ENCODE measurements at places on chromosomes 3 and 15.

GRCh38 chr3:194320100-194320499 lies 31.0 kb downstream of the CPN2 start:
- DNase-seq: no peak

DNA sequence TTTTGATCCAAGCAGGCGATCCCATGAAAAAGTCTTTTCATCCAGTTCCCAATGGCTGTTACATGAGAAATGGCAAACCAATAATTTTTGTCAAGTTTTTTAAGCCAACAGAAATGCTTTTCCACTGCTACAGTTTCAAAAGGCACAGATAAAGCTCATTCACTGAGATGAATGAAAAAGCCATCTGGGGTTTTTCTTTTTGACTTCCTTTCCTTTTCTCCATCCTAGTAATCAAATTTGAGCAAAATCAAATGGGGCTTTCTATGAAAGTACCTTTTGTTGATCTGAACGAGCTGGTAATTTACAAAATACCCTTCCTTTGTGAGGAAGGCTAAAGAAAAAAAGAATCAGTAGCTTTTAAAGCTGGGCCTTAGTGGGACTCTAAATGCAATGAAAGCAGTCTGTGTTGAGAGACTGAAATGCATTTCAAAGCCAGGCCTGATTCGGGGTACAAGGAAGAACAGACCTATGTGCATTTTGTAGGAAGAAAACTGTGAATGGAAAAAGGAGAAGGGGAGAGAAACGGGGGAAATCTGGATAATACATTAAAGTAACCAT lies 185.2 kb upstream of the DNAJC19 start:
- no peak for DNase-seq

- no peak for DNase-seq
These were observed 2.2 kb downstream of the CADM2 start for GRCh38 chr3:84961011-84961410.

DNA sequence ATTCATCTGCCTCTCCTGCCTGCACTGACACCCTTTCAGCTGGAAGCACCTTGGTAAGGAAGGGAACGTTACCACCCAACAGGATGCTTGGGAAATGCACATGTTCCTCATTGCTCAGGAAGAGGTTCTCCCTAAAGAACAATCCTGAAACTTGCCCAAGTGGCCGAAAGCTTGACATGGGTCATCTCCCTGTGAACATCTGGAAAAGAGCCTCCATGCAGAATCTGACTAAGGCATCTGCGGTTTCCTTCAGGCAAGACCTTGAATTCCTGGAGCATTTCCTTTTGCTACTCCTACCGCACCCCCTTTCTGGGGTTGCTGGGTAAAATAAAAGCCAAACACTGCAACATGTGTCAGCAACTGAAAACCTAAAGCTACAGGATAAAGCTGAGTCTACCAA lies 68.7 kb upstream of the SNRK start:
- no peak for DNase-seq

DNA sequence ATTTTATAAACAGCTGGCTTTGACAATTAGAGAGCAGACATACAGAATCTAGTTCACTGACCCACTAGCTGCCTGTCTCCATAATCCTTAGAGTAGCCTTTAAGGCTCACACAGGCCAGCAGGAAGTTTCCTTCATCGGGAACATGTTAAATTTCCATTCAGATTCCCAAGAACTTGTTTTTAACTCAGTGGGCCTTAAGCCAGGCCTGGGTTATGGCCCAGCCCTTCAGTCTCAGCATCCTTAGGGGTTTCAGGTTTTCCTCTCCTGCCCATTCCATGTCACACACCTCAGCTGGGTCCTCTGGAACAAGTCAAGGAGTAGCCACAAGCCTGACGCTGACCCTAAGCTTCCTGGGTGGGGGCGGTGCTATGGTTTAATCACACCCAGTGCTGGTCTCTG lies 15.0 kb downstream of the CDAN1 start:
- DNase-seq: no peak

DNA sequence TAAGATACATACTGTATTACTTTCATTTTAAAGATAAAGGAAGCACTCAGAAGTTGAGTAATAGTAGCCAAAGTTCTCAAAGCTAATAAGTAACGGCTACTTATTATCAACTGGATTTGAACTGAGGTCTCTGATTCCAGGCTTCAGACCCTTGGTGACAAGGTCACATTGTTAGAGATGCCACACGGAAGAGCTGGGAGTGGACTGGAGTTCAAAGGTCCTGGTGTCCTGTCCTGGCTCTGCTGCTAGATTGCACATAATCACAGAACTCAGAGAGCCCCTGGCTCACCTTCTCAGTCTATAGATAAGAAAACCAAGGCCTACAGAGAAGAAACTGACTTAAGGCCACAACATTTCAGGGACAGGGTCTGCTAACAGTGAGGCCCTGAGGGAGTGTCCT lies 75.3 kb downstream of the MYLK start:
- DNase-seq: no peak

- DNase-seq: no peak
These were observed 65.1 kb upstream of the LCTL start for GRCh38 chr15:66630801-66631351.

DNA sequence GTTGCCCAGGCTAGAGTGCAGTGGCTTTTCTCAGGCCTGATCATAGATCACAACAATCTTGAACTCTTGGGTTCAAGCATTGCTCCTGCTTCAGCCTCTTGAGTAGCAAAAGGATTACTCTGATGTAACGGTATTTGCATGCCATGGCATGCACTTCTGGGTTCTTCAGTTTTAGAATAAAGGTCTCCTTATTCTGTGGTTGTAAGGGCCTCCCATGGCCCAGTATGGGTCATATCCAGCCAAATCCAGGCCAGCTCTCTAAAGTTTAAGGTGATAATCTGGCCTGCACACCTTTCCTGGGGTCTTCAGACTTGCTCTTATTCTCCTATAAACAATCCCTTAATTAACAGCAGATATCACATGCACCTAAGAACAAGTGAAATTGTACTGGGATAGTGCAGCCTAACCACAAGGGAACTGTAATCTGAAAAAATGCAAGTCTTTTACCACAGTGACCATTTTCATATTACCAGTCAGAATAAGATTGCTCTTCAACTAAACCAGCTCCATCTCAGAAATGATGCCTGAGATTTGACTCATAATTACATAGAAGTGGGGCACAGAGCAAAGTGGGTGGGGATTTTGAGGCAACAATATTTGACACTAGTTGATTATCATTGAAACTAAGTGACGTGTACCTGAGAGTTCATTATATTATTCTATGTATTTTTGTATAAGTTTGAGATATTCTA lies 25.4 kb downstream of the COMMD2 start:
- DNase-seq: no peak

- DNase-seq: no peak
These were observed 60.5 kb downstream of the RAB7A start for GRCh38 chr3:128786434-128787020.

- no peak for DNase-seq
These were observed at the start of gene MINAR1 for GRCh38 chr15:79431636-79432344. MINAR1 (plus strand) TSS chr15:79432336; CDS start chr15:79456148, 23,812 bp downstream.

DNA sequence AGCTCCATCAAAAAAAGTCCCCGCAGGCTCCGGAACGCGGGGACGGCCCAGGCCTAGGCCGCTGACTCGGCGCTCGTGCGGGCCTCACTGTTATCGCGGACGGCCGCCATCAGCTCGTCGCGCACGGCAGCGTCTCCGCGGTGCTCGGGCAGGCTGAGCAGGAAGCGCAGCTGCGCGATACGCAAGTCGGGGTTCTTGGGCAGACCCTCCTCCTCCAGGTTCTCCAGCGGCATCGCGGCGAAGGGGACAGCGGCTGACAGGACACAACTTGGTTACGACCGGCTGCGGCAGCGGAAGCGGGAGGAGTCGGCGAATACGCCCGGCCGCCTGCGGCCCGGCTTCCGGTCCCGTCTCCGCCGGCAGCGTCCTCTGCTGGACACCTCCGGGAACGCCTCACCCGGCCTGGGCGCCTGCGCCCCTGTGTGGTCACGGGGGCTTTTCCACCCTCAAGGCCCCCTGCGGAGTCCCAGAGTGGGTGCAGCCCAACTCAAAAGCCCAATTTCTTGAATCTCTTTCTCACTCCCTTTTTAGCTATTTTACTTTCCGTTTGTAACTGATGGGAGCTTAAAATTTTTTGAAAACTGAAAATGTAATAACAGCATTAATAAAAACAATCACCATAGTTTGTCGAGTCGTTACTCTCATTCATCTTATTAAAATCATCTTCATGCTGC lies at the start of gene PSMD6:
Gene PSMD6 (minus strand): TSS at position 308 of the 674 bp plus-strand sequence. CDS start 75 bp downstream, at position 233.
- peak; percentile 42 for DNase-seq

DNA sequence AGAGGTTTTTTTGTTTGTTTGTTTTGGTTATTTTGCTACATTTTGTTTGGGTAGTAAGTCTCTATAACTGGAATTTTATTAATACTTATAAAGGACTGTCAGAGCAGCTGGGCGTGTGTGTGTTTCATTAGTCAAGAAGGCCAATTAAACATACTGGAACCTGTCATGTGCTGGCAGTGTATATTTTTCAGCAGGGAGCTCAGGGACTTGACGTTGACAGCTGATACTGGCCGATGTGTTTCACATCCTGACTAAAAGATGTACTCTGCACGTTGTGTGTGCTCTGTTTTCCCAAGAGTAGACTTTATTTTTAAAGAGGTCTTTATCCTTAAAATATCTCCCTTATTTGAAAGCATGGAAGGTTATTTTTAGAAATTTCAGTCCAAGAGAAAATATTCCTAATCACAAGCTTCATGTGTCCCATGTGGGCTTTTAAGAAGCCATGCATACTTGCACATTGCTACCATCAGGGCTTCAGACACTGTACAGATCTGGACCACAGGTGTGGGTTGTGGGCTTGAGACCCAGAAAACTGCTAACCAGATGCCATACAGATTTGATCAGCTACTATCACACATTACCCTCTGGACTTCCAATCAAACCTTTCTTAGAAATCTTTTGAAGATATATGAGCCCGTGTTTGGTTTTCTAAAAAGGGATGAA lies 135.9 kb downstream of the FEZF2 start:
- no peak for DNase-seq

GRCh38 chr15:31776039-31776438 lies 254.3 kb upstream of the CHRNA7 start:
- no peak for DNase-seq

- DNase-seq: no peak
These were observed 28.2 kb downstream of the LOXL1 start for GRCh38 chr15:73954188-73955145.

DNA sequence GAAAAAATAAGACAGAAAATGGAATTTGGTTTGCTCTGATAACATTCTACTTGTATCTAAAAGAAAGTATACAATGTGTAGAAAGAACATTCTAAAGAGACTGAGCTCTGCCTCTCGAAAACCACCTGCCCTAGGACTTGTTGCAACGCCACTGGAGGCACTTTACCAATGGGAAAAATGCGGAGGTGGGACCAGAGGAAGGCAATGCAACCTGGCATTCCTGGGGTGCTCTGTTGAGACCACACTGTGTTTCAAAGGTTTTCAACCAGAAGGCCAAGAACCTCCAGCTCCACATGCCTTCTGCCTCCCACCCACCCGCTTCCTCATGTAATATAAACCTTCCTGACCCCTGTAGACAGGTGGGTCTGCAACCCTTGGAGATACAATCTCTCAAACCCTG lies 4.5 kb downstream of the PROK2 start:
- no peak for DNase-seq

DNA sequence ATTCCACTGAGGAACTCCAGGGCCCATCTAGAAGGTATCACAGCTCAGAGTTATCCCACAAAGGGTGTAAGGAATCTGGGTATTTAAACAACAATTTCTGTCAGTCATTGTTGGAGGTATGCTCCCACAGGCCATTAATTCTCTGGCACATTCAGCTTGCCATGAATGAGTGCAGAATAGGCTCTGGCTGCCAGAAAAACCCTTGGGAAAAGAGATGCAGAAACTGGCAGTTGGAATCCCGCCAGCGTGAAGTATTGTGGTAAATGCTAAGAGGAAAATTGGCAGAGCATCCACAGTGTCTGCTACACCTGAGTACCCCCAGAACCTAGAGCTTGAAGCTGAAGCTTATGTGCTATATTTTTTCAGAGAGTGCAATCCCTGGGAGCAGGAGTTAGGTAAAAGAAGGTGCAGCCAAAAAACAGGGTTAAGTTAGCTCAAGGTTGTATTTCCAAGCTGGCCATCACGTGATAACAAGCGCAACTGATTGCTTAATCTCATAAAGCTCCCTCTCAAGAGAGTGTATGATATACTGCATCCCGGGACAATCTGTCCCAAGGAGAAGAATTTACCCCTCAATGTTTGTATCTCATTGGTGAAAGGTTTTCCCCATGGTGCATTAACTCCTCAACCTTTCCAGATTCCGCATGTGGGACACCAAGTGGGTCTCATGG lies 94.2 kb upstream of the ACP3 start:
- DNase-seq: no peak

DNA sequence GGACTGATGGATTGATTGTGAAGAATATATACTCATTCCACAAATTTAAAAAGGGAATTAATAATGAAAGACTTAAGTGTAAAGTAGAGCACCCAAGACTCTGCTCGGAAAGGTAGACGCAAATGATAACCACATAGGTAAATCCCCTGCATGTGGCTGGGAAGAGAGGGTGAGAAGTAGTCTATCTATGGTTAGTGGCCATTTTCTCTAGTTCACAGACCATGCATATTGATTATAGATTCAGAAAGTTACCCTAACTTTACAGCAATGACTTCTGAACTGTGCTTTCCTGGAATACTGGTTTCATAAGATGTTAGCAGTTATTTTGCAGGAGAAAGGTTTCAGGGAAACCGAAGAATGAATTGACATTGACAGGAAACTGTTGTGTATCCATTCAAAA lies 51.7 kb downstream of the CASR start:
- no peak for DNase-seq

GRCh38 chr3:65177960-65178376 lies 490.2 kb upstream of the ADAMTS9 start:
- no peak for DNase-seq

DNA sequence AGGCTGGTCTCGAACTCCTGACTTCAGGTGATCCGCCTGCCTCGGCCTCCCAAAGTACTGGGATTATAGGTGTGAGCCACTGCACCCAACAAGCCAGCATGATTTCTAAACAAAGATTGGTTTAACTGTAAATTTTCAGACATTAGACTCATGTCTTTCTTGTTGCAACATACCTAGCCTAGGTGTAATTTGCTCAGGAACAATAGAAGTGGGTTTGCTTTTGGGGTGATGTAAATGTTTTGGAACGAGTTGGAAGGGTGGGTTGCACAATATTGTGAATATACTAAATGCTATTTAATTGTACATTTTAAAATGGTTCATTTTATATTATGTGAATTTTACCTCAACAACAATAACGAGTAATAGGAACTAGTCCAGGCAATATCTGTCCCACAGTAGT lies 7.1 kb downstream of the CCR4 start:
- peak; percentile 25 for DNase-seq

GRCh38 chr15:74782259-74783071 lies 585 bp downstream of the CSK start:
- no peak for DNase-seq

DNA sequence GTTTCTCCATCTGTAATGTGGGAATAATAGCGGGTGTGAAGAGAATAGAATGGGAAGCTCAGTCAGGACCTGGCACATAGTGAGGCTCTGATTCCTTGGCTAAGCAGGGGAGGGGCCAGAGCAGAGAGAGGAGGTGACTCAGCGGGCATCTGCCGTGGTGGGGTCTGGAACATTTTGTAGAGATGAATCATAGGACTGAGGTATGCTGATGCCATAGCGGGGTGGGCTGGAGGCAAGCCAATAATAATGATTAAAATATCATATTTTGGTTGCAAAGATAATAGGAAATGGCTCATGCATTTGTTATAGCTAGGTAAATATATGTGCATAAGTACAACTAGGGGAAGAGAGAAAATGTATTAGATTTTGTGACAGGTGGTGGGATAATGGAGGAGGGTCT lies 11.2 kb downstream of the TGM4 start:
- DNase-seq: peak; percentile 93
